ENCODE measurements at places on chromosomes 2 and 18. TPM values are rescaled to one million over a fixed set of nuclear protein-coding genes. Genes with fewer than 3 reads are reported as not detected.

ERFE gene
- total RNA-seq, result 0.40 TPM

- DNase-seq, result no peak
These were observed 83.9 kb upstream of the EML6 start for GRCh38 chr2:54639609-54640008.

- DNase-seq, result no peak
These were observed 5.2 kb downstream of the PRLH start for GRCh38 chr2:237571551-237571950.

DNA sequence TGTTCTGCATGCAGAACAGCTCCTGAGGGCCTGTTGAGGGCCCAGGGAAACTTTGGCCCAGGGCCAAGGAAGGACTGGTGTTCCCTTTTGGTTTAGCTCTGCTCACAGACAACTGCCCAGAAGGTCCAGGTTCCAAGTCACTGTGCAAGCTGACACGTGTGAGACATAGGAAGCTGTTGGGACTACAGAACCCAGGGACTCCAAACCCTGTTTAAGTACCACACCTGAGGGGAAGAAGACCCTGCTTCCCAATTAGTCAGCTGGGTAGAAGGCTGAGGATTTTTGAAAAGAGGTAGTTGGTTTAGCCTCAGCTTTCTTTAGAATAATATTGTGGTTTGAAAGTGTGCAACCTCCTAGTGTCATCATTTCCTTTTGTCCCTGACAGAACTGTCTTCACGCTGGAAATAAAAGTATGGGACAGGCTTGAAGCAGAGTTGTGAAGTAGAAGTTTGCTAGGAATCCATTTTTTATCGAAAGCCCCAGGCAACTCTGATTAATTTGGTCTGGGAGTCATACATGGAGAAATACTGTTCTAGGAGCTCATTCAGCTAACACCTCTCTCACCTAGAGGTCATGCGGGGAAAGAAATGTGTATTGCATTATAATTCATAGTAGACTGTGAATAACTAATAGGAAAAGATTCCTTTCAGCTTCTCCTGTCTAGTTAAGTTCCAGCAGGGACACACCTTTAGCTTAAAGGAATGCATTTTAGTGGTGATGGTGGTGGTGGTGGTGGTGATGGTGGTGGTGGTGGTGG lies 19.9 kb upstream of the IL1RL1 start:
- no peak for DNase-seq

- no peak for DNase-seq
These were observed 7.7 kb upstream of the ARID5A start for GRCh38 chr2:96528700-96529375.

DNA sequence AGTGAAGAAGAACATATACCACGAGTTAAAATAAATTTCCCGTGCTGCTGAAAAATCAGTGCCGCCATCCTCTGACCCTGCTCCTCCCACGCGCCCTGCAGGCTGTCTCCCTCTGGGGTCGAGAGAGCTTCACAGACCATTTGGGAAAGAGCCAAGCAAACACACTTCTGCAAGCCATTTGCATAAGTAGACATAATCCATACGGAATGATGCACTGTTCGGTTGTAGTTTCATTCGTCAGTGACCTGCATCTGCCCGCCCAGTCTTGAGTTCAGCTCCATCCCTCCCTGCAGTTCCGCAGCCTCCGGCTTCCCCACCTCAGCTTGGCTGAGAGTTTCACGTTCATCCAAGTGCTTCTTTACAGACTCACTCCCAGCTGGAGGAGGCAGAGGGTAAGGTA lies 69.6 kb downstream of the TRAPPC12 start:
- DNase-seq, result no peak

DNA sequence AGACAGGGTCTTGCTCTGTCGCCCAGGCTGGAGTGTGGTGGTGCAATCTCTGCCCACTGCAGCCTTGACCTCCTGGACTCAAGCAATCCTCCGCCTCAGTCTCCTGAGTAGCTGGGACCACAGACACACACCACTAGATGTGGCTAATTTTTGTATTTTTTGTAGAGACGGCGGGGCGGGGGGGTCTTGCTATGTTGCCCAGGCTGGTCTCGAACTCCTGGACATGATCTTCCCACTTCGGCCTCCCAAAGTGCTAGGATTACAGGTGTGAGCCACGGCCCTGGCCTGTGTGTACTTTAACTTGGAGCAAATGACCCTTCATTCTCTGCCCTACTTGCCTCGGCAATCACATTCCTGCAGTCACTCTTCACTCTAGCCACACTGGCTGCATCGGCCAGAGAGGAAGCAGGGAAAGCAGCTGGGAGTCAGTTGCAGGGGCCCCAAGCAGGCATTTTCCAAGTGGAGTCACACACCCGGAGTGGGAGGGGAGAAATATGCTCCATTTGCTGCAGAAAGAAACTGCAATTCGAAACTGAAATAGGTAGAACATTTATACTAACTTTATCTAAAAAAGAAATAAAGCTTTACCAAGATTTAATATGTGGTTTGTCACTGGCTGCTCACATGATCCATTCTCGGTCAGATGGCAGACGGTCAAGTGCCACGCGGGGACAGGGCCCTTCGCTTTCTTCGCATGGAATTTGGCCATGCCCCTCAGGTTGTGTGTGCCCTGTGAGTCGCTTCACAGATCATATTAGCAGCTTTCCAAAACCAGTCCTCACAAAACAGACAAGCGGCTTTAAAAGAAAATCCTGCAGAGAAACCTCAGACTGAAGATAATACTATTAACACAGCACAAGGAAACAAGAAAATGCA lies 37.1 kb downstream of the FAM161A start:
- DNase-seq, result no peak

- DNase-seq, result no peak
These were observed 129.5 kb upstream of the ALPP start for GRCh38 chr2:232249096-232249495.

- DNase-seq, result no peak
These were observed 48.6 kb downstream of the LINC00305 start for GRCh38 chr18:64100116-64100922.

PJVK gene
- total RNA-seq, result 2.4 TPM

DNA sequence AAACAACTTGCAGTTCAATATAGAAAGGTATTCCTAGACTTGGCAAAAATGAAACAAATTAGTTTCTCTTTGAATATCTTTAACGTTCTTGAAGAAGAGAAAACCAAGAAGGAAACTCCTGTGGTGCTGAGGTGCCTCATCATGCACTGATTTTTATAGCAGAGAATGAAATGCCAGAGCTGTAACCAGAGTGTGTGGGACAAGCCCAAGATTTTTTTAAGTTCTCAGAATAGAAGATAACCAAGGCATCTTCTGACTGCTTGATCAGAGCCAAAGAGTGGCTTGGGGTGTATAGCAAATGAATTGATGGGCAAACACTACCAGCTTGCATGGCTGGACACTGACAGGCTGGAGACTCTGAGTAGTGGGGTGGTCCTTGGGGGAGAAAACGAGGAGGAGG lies 7.9 kb downstream of the FHOD3 start:
- DNase-seq, result no peak

- no peak for DNase-seq
These were observed 48.5 kb downstream of the SMAD7 start for GRCh38 chr18:48902023-48902855.
